A549 (cell line): ENCODE measurements at places on chromosomes 2 and 18. TPM values are rescaled to one million over a fixed set of nuclear protein-coding genes. Genes with fewer than 3 reads are reported as not detected.

GRCh38 chr2:74502147-74502719, 2.8 kb upstream of the LBX2 start:
- DNase-seq = no peak

- DNase-seq = no peak
Observed at GRCh38 chr18:80140455-80140985, 31.5 kb downstream of the ADNP2 start.

- no peak for DNase-seq
Observed at GRCh38 chr2:72081451-72081850, 66.2 kb downstream of the CYP26B1 start.

PLCL1 gene
- polyA plus RNA-seq = 0.03 TPM in 1 of 3 replicates, not detected in the others

HRH4 gene
- polyA plus RNA-seq = 0.04 to 0.07 TPM (median 0.07 TPM) in 3 replicates

FABP1 gene
- polyA plus RNA-seq = not detected in 3 replicates

ALLC gene
- not detected in 3 replicates for polyA plus RNA-seq
